ENCODE measurements at places on chromosomes 3 and 15. TPM values are rescaled to one million over a fixed set of nuclear protein-coding genes. Genes with fewer than 3 reads are reported as not detected.

DNA sequence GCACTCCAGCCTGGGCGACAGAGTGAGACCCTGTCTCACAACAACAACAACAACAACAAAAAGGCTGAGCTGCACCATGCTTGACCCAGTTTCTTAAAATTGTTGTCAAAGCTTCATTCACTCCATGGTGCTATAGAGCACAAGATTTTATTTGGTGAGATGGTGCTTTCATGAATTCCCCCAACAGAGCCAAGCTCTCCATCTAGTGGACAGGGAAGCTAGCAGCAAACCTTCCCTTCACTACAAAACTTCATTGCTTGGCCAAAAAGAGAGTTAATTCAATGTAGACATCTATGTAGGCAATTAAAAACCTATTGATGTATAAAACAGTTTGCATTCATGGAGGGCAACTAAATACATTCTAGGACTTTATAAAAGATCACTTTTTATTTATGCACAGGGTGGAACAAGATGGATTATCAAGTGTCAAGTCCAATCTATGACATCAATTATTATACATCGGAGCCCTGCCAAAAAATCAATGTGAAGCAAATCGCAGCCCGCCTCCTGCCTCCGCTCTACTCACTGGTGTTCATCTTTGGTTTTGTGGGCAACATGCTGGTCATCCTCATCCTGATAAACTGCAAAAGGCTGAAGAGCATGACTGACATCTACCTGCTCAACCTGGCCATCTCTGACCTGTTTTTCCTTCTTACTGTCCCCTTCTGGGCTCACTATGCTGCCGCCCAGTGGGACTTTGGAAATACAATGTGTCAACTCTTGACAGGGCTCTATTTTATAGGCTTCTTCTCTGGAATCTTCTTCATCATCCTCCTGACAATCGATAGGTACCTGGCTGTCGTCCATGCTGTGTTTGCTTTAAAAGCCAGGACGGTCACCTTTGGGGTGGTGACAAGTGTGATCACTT lies 2.0 kb downstream of the CCR5 start:
- DNase-seq, result no peak
- peaks cover 13% of the 10 kb centered on the region for H3K27me3 ChIP-seq
- no peaks in the 10 kb centered on the region for H3K4me1 ChIP-seq

GRCh38 chr3:69831737-69832136 lies 92.5 kb downstream of the MITF start:
- no peaks in the 10 kb centered on the region for H3K36me3 ChIP-seq
- H3K27ac ChIP-seq, result no peak overlapping the region
- no peak overlapping the region for H3K4me3 ChIP-seq
- H3K4me1 ChIP-seq, result no peaks in the 10 kb centered on the region

- H3K4me1 ChIP-seq, result no peaks in the 10 kb centered on the region
- no peak for DNase-seq
- H3K27ac ChIP-seq, result no peak overlapping the region
- no peaks in the 10 kb centered on the region for H3K36me3 ChIP-seq
- H3K27me3 ChIP-seq, result no peaks in the 10 kb centered on the region
- no peak overlapping the region for H3K4me3 ChIP-seq
Observed at GRCh38 chr3:33789183-33789954, 9.1 kb upstream of the PDCD6IP start.

DNA sequence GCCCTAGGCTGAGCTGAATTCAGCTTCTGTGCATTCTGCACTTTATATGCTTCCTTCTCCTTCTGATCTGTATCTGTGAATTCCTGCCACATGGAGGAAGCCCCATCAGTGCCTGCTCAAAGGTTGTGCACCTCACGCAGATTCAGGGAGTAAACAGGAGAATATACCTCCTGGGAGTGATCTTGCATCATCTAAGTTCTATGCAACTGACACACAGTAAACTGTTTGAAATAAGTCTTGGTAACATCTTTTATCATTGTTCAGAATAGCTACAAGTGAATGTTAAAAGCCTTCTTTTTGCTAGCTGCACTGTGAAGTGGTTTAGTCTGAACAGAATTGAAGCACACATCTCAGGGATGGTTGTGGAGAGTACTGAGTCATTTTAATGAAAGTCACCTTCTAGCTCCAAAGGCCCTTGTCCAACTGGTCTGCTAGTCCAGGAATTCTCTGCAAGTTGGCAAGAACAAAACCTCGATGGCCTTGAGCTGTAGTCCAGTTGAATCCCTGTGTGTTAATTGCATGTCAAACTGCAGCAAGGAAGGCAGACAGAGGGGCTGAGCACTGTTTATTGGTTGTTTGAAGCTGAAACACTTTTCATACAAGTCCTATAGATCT lies 215.0 kb downstream of the WNT5A start:
- no peaks in the 10 kb centered on the region for H3K4me1 ChIP-seq
- H3K36me3 ChIP-seq, result no peaks in the 10 kb centered on the region
- no peak for DNase-seq
- no peak overlapping the region for H3K4me3 ChIP-seq
- H3K27me3 ChIP-seq, result peaks cover 5% of the 10 kb centered on the region

GRCh38 chr3:196063971-196064370 lies 17.9 kb downstream of the TFRC start:
- no peak overlapping the region for H3K4me3 ChIP-seq
- H3K27me3 ChIP-seq, result no peaks in the 10 kb centered on the region
- H3K27ac ChIP-seq, result peak overlapping the region; percentile 22
- H3K36me3 ChIP-seq, result peaks cover 74% of the 10 kb centered on the region

- no peak for DNase-seq
- H3K36me3 ChIP-seq, result peaks cover 7% of the 10 kb centered on the region
- H3K4me1 ChIP-seq, result peaks cover 13% of the 10 kb centered on the region
- no peaks in the 10 kb centered on the region for H3K27me3 ChIP-seq
Observed at GRCh38 chr3:125139386-125139785, 73.2 kb downstream of the SLC12A8 start.

DNA sequence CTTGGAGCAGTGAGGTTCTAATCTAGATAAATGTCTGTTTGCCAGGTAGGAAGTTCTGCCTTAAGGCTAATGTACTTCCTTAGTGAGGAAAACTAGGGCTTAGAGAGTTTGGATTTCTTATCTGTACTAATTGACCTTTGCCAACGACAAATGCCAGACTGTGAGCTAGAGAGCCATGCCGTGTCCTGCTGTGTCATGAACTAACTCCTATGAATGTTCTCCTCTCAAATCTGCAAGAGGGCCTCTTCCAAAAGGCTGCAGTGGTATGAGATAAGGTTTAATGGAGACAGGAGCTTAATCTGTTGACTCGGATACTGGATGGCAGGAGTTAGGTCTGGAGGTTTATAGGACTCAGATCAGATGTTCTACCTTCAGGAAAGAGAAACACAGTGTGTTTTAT lies 524.9 kb downstream of the NTRK3 start:
- H3K27ac ChIP-seq, result no peak overlapping the region
- H3K4me1 ChIP-seq, result no peaks in the 10 kb centered on the region
- no peak overlapping the region for H3K4me3 ChIP-seq
- DNase-seq, result no peak
- H3K36me3 ChIP-seq, result no peaks in the 10 kb centered on the region

DNA sequence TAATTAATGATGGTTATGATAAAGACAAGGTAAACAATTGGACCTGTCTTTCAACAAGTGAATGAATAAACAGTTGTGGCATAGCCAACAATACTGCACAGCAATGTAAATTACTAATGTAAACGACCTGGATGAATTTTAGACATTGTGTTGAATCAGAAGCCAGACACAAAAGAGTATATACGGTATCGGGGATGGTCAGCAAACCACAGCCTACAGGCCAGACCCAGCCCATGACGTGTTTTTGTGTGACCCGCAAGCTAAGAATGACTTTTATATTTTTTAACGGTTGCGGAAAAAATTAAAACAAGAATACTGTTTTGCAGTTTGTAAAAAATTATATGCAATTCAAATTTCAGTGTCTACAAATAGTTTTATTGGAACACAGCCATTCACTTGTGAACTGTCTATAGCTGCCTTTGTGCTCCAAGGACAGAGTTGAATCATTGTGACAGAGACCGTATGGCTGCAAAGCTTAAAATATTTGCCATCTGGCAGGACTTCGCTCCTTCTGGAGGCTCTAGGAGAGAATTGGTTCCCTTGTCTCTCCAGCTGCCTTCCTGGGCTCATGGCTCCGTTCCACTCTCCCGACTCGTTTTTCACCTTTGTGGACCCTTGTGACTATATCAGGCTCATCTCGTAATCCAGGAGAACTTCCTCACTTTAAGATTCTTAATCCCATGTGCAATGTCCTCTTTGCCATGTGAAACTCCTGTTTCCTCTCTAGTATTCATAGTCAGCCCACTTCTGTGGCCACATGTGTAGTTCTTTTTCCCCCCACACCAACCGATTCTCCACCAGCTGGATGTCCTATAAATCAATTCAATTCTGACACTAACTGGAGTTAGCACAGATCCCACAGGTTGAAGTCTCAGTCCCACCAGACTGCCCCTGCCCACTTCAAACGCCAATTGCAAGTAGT lies 72.7 kb downstream of the CMTM8 start:
- no peaks in the 10 kb centered on the region for H3K36me3 ChIP-seq
- peak; percentile 13 for DNase-seq
- peaks cover 11% of the 10 kb centered on the region for H3K4me1 ChIP-seq
- H3K27me3 ChIP-seq, result no peaks in the 10 kb centered on the region

- no peaks in the 10 kb centered on the region for H3K27me3 ChIP-seq
- no peaks in the 10 kb centered on the region for H3K36me3 ChIP-seq
Observed at GRCh38 chr3:155416500-155417118, 123.1 kb upstream of the STRIT1 start.

DNA sequence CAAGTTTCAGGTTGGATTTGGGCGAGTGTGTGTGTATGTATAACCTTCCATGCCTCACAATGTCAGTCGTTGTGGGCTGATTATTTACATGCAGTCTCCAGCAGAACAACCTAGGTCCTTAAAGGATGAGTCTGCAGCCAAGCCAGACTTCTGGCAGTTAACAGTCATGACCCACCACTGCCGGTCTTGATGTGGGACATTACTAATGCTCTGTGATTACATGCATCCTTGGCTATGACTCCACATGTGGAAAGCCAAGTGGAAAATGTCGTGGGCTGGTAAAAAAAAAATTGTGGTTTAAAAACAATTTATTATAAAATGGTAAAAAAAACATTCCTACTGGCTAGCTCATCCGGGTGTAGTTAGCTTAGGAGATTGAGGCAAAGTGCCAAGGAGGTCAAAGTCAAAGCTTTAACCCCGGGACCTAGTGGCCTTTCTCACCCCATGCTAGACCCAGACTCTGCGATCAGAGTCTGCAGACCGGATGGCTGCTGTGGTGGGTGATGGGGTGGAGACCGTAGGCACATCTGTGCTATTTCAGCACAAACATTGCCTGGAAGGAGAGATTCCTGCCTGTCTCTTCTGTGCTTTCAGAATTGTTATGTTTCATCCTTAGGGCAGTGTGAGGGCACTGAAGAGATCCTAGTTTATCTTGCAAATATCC lies 6.8 kb downstream of the RARRES1 start:
- peaks cover 39% of the 10 kb centered on the region for H3K4me1 ChIP-seq
- no peaks in the 10 kb centered on the region for H3K27me3 ChIP-seq
- peak overlapping the region; percentile 26 for H3K27ac ChIP-seq
- no peak for DNase-seq
- peaks cover 7% of the 10 kb centered on the region for H3K36me3 ChIP-seq
- H3K4me3 ChIP-seq, result no peak overlapping the region

The LDHAL6B gene
- polyA plus RNA-seq, result 0.57 TPM

The SEMA3F gene
- 8.9 TPM for polyA plus RNA-seq

Measured in large intestine (tissue), 12 donors.